CD4-positive, alpha-beta T cell treated with Interleukin-15 for 4 hours (primary cell): ENCODE measurements at places on chromosomes 1 and 21.

GRCh38 chr1:45272913-45273371 is 53.8 kb upstream of the HPDL start:
- DNase-seq: no peak

GRCh38 chr21:37139902-37140301 is 66.8 kb downstream of the TTC3 start:
- DNase-seq: no peak

- peak; percentile 64 for DNase-seq
These were observed 2.1 kb downstream of the ARHGEF2 start for GRCh38 chr1:155976062-155976912.

- no peak for DNase-seq
These were observed 8.2 kb downstream of the ZNF692 start for GRCh38 chr1:248850536-248851251.

DNA sequence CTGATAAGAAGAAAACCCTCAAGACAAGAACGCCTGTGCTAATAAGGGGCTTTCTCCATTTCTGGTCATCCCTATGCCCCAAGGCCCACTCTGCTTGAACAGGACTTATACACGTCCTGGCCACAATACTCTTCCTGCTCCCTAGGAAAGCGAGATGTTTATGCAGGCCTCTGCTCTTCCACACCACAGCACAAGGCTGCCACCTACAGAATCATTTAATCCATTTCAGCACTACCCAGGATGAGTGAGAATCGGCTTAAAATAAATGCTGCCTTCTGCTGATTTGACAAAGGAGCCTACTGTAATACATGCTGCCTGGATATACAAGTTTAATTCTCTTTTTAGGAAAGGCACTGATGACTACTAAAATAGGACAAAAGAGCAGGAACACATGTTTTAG is 29.4 kb downstream of the FRRS1 start:
- DNase-seq: no peak

GRCh38 chr1:181251001-181251712 is 162.7 kb downstream of the IER5 start:
- no peak for DNase-seq

DNA sequence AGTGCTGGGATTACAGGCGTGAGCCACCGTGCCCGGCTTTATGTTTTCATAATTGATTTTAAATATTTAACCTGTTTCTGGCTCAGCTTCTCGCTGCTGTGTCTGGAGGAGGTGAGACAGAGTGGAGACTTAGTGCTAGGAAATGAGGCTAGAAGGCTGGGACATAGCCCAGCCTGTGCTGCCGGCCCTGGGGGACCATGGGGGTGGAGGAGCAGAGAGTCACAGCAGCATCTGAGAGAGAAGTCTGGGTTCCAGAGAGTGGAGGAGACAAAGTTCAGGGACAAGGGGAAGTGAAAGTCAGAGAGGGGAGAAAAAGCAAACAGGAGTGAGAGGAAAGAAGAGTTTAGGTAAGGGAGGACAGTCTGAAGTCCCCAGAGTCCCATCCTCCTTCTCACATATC is 71.9 kb downstream of the LHX9 start:
- DNase-seq: no peak

DNA sequence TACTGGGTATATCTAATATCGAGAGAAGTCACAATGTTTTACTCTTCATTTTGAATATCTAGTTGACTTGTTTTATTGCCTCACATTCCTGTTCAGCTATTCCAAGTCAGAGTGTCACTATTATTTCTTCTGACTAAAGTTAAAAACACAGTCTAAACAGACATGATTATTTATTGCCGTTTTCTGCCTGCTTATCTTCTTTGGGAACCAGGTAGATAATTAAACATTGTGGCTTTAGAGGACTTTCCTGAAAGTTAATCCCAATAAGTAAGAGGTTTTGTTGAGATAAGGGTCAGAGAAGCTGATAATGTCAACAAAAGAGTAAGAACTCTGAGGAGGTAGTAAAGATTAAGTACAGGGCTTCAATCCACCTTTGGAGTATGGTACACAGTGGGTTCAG is 53.8 kb downstream of the PCNX2 start:
- DNase-seq: no peak

- no peak for DNase-seq
These were observed 124.7 kb downstream of the RYR2 start for GRCh38 chr1:237166593-237167101.

DNA sequence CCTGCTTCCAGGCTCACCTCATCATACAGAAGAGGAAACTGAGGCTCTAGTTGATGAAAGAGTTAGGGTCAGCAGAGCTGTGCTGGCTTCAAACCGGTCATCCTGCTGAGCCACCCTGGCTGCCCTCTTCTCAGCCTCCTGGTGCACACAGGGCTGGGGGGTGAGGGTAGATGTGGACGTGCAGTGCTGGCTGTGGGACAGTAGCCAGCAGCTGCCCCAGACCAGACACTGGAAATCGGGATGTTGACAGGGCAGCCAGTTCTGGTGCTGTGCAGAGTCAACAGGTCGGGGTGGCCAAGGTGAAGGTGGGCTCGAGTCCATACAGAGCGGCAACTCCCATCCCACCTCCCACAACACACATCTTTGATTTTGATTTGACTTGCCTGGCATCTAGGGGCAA is 1.5 kb upstream of the CLCNKA start:
- no peak for DNase-seq

GRCh38 chr1:232192781-232193450 is 437.0 kb downstream of the SIPA1L2 start:
- DNase-seq: no peak

DNA sequence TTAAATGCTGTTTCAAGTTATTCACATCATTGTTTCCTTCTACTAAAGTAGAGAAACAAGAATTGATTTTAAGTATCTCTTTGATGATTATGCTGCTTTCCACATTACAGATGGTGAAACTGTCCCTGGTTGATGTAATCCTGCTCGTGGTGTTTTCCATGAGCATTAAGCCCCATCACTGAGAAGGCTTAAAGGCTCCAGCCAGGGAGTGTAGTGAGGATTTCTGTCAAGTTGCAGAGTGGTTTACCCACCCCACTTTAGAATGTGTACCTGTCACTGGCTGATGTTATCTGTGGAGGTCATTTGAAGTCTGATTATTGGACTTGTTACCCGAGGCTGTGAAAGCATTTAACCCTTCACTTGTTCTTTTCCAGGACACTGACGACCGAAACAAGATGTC is 12.9 kb downstream of the CERS2 start:
- DNase-seq: no peak

DNA sequence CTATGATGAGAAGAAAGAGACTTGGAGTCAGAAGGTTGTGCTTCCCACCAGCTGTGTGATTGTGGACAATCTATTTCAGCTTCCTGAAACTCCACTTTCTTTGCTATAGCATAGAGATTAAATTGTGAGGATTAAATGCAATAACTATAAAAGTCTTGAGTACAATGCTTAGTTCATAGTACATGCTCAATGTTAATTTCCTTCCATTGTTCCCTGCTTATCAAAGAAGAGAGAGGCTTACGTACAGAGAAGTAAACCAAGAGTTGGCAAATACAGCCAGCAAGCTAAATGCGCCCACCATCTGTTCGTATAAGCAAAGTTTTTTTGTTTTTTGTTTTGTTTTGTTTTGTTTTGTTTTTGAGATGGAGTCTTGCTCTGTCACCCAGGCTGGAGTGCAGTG is 317.9 kb upstream of the NFIA start:
- no peak for DNase-seq

DNA sequence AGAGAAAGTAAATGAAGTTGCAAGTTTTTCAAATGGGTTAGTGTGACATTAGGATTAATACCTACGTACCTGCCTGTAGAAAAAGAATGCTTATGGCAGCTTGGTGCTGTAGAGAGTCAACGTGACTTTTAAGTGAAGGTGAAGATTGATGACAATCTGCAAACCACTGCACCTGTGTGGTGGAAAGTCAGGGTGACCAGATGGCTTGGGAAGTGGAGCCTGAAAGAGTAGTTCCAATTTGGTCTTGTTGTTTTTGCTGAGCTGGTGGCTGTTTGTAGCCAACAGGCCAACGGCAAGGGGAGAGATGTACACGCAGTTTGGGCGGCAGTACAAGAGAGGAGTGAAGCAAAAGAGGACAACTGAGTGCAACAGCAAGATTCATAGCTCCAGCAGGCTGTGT is 78.1 kb upstream of the JAK1 start:
- DNase-seq: no peak

GRCh38 chr1:190068304-190068703 is 409.4 kb downstream of the BRINP3 start:
- no peak for DNase-seq

- DNase-seq: no peak
These were observed 49.6 kb downstream of the HLX start for GRCh38 chr1:220928725-220929300.

GRCh38 chr1:27109103-27109822 is 45.7 kb downstream of the SLC9A1 start:
- DNase-seq: no peak

GRCh38 chr1:24392982-24393650 is 20.5 kb downstream of the STPG1 start:
- no peak for DNase-seq

DNA sequence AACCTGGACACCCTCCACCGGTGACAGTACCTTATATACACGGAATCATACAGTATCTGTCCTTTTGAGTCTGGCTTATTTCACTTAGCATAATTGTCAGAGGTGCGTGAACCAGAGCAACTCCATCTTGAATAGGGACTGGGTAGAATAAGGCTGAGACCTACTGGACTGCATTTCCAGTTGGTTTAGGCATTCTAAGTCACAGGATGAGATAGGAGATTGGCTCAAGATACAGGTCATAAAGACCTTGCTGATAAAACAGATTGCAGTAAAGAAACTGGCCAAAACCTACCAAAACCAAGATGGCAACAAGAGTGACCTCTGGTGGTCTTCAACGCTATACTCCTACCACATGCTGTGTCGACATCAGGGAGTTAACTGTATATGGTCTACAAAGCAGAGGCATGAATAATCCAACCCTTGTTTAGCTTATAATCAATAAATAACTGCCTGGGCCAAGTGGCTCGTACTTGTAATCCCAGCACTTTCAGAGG is 1.4 kb upstream of the FDPS start:
- DNase-seq: no peak

GRCh38 chr1:240027059-240027462 is 64.6 kb upstream of the FMN2 start:
- DNase-seq: no peak

GRCh38 chr21:46372014-46372485 is 48.1 kb downstream of the PCNT start:
- no peak for DNase-seq

DNA sequence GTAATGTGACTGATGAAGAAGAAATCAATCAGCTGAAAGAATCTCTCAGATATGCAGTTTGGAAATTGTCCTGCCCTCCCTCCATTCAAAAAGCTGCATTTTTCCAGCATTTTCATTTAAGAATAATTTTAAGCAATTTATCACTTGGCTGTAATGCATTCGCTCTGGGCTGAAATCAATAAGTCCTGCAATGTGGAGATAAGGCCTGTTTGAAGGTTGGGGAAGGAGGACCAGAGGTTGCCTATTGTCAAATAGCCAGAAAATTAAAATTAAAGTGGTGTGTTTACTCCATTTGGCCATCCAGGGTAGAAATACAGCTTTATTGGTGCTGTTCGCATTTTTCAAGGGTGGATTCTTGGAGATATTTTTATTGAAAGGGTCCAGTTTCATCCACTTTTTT is 187.6 kb upstream of the NFIA start:
- DNase-seq: no peak

DNA sequence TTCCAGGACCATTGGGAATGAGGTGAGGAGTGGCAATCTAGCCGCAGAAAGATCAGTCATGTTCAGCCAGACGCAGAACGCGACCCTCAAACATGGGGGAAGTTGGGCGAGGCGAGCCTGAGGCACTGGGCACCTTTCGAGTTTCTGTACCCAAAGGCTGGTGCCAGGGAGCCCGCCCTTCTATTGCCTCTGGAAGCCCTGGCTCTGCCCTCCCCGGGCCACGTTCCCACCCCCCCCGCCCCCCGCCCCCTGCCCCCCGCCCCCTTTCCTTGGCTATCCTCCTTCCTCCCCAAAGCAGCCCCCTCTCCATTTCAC is 2.2 kb upstream of the ZBTB7B start:
- no peak for DNase-seq

GRCh38 chr1:2949966-2950925 is 71.0 kb upstream of the ACTRT2 start:
- no peak for DNase-seq

DNA sequence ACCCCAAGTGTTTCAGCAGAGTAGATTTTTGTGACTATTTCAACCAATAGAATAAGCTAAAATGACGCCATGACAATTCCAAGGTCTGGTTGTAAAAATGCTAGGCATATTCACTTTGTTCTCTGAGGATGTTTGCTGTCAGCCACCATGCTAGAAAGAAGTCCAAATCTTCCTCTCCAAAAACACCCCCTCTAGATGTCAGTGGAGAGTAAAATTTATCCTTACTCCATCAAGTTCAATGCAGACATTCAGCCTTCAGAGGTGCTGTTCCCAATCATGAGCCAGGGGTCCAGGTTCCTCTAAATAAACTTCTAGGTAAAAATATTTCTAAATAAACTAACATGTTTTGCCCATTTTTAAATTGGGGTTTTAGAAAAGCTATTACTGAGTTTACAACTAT is 395.4 kb upstream of the ADAMTS5 start:
- DNase-seq: no peak

DNA sequence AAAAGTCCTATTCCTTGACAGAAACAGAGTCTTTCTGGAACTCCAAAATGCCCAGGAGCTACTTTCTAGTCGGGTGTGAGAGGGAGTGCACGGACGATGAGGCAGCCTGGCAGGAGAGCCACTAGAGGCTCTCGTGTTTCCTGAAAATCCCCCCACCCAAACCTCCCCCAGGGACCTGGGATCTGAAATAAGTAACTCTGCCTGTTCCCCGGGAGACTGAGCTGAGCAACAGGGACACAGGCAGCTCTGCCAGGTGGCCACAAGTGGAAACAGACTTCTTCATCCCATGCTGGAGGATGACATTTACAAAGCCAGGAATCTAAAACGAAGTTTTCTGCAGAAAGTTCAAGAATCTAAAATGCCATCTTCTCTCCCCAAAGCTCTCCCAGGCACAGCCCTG is 77.1 kb downstream of the ITPKB start:
- no peak for DNase-seq

DNA sequence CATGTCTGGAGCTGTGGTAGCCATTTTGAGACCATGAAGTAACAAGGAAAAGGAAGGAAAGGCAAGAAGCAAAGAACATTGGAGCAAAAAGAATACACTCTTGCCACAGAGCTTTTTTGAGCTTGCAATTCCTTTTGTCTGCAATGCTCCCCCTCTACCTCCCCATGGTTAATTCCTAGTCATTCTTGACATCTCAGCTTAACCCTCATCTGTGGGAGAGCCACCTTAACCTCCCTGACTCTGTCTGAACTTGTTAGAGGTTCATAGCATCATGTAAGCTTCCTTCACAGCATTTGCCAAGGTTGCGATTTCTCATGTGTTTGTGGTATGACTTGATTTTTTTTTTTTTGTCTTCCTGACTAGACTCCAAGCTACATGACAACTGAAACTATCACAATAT is 564.1 kb upstream of the PLXNA2 start:
- no peak for DNase-seq

DNA sequence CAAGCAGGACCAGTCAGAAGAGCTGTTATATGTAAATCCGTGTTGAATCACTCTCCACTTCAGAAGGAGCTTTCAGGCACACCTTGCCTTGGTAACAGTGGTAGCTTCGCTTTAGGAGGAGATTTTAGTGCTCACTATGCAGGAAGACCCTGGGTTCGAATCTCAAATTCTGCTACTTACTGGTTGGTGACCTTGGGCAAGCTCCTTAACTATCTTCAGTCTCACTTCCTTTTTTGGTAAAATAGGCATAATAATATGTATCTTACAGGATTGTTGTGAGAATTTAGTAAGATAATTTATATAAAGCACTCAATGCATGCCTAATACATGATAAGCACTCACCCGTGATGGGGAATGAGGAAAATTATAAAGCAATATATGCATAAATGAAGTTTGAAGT is 46.7 kb upstream of the GPR52 start:
- no peak for DNase-seq
